ENCODE measurements at places on chromosomes 5 and 9.
A peak's percentile ranks its signal among the peaks of the same experiment; 100 is the strongest.

DNA sequence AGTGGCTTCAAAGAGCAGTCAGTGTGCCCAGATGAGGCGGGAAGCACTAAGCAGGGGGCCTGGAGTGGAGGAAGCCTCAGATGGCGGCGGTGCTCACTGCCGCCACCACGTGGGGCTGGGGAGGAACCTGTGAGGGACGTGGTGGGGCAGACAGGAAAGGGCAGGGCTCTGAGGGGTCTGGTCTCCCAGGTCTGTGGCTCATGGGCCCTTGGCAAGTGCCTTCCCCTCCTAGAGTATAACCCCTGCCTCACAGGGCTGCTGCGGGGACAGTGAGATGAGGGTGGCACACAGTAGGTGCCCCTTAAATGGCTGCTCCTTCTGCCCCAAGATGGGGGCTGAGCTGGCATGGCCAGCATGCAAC, 26.6 kb downstream of the NR5A1 start:
- DNase-seq, result no peak

- DNase-seq, result no peak
These were observed 50.2 kb upstream of the SAP30L start for GRCh38 chr5:154395407-154396106.

DNA sequence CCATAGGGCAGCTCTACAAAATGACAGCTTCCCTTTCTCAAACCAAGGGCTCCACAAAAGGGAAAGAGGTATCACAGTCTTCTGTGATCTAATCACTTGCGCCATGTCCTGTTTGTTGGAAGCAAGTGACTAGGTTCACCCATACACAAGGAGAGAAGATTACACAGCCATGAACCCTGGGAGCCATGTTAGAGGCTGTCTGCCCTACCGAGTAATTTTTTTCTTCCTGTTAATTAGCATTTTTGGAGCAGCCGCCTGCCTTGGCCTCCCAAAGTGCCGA, 33.2 kb upstream of the GOLPH3 start:
- DNase-seq, result no peak

DNA sequence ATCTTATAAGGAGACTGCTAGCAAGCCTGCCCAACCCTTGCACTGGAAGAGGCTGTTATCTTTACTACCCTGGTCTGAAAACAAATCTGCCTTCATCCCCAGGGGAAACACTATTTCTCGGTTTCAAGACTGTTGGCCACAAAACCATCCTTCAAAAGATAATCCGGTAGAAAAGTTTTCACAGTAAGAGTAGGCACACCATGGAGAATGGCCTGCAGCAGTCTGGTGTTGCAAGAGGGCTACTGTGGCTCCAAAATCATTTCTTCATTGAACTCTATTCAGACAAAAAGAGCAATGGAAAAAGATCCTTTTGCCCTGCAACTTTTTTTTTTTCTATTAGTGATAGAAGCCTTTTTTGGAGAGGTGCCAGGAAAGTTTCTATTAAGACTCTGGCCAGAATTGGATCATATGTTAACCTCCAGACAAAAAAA, 163.9 kb downstream of the ARHGEF28 start:
- DNase-seq, result no peak

GRCh38 chr5:82942083-82942881, 134.9 kb downstream of the TMEM167A start:
- DNase-seq, result no peak

DNA sequence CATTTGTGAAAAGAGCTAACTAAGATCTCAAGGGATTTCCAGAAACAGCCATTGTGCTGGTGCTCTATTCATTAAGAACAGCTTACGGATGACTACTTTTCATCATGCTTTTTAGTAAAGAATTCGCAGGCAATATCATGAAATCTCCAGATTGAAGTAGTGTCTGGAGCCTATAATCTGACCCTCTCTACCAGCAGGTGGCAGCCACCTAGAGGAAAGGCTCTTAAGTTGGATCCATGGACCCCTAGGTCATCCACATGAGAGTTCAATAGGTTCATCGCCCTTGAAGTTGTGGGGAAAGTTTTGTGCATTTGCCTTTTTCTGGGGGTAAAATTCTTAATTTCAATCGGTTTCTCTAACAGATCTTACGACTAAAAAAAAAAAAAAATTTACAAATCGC, 82.3 kb downstream of the SLC1A3 start:
- no peak for DNase-seq

- peak; percentile 89 for DNase-seq
These were observed at the start of gene CXXC5 for GRCh38 chr5:139648205-139649081. Gene CXXC5 (plus strand): TSS chr5:139648349. CDS start chr5:139680524, 32,175 bp downstream.

DNA sequence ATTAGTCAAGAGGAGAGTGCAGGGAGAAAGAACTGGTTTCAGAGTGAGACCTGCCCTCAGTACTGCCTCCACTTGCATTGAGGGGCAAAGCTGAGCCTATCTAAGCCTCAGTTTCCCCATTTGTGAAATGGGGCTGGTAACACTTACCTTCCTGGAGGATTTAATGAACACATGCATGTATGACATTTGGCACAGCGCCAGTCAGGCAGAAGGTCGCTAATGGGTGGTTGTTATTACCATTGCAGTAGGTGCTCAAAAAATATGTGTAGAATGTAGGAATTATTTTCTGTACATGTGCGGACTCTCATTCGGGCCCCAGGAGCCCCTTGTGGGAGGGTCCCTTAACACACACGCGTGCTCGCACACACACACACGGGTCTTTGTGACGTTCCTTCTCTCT, 10.9 kb downstream of the FAT2 start:
- no peak for DNase-seq

DNA sequence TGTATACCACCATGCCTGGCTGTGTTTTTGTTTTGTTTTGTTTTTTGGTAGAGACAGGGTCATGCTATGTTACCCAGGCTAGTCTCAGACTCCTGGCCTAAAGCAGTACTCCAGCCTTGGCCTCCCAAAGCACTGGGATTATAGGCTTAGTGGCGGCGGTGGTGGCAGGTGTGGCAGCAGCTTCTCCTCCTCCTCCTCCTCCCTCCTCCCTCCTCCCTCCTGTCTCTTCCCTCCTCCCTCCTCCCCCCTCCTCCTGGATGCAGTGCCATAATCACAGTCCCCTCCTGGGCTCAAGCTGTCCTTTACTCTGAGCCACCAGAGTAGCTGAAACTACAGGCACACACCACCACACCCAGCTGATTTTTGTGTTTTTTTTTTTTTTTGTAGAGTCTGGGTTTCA, 71.2 kb downstream of the UHRF2 start:
- no peak for DNase-seq

GRCh38 chr9:118809160-118809625, 560.0 kb downstream of the BRINP1 start:
- no peak for DNase-seq

GRCh38 chr9:94643741-94644140, 4.4 kb upstream of the FBP1 start:
- no peak for DNase-seq

DNA sequence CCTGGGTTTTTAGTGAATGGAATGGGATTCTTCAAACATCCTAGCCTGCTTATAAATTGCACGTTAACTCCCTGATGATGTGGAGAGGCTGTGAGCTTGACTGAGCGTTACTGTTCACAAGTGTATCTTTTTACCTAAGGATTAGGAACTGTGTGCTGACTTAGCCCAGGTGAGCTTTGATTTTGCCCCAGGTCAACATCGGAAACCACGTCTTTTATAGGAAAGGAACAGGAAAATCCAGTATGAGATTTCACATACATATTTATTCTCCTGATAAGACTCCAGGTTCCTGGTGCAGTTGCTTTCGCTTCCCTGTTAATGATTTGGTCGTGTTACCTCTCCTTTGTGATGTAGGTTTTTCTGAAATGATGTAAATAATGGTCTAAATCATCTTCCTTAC, 103.2 kb upstream of the BASP1 start:
- no peak for DNase-seq

DNA sequence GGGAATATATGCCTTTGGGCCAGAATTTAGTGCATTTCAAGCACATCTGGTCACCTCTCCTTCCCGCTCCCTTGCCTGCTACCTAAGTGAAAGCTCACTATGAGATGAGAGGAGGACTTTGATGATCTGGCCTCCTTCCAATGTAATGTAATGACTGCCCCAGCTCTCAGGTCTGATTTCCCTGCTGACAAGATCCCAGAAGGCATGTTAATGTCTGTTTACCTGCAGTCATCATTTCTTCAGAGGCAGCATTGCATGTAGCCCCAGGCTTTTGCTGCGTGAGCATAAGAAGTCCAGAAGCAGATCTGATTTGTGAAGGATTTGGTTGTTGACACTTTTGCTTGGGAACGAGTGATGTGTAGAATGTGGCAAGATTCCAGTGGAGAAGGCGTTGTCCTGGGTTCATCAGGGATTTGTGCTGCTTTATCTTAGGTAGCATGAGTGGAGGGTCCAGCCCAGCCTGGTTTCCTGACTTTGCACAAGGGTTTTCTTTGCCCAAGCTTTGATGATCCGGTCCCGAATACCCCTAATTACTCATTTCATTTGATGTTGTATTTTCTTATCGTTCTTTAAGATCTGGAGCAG, 192.7 kb downstream of the GOLPH3 start:
- no peak for DNase-seq

- DNase-seq, result no peak
These were observed 83.9 kb downstream of the LRRC70 start for GRCh38 chr5:62662521-62662920.

DNA sequence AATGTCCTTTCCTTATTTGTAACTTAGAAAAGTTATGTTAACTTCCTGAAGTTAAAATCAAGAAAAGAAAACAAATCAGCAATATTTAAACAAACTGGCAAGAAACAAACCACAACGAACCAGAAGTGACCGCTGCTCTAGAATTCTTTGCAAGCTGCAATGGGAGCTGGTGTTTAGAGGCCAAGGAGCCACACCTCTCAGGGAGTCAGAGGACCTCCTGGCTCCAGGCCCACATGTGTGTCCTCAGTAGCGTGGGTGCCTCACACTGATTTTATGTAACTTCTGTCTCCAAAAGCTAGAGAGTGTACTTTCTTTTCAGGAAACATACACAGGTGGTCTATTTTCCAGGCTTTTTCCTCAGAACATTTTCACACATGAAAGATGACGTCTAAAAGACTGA, 100.4 kb downstream of the IRX2 start:
- no peak for DNase-seq

- peak; percentile 38 for DNase-seq
These were observed 17.4 kb downstream of the ANKS6 start for GRCh38 chr9:98778711-98779530.

DNA sequence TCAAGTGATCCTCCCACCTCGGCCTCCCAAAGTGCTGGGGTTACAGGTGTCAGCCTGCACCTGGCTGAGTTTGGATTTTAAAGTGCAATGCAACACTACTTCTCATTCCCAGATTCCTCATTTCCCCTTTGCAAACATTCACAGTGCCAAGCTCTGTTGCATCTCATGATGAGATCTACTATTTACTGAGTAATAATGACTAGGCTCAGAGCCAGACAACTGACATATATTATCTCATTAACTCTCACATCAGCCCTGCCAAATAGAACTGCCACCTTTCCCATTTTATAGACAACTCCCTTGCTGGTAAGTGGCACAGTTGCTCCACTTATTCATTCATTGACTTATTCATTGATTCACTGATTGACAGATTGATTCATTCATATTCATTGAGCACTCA, 7.0 kb downstream of the PDE6A start:
- no peak for DNase-seq

DNA sequence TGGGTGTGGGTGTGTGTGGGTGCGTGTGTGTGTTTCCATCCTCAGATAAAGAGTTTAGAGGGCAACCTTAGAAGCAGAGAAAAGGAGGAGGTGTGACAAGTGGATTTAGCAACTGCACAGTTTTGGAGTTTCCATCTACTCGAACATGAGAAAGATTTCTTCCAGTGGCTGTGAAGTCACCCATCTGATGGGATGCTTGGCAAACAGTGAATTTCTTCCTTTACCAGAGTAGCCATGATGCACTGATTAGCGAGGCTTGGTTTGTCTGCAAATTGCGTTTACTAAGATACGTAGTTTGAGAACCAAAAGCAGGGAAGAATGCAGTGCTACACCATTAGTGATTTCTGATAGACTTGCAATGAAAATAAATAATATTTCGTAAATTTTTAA, 791 bp upstream of the STARD4 start:
- DNase-seq, result no peak

DNA sequence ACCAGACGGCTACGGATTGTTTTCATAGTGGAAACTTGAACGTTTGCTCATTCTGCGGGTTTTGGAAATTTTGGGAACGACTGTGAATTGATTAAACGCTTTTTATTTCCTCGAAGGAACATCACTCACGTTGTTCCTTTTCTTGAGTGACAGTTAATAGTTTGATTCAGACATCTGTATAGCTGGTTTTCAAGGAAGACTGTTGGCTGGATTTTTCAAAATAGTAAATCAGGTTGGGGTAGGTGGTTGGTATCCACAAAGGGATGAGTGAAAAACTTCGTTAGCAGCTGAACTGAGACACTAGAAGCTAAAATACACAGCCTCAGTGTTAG, 1.1 kb downstream of the TGFBR1 start:
- no peak for DNase-seq

DNA sequence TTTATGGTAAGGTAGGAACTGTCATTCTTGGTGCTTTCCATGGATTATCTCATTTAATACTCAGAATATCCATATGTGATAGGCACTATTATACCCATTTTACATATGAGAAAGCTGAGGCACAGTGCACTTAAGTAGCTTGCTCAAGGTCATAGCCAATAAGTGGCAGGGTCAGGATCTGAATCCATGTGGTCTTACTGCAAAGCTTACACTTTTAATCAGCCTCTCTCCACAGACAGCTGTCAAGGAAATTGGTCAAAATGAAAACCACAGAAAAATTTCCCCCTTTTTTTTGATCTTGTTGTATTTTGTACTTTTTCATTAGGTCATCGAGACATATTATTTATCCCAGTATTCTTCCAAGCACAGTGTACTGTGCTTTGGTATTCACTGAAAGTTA, 78.5 kb downstream of the ERCC6L2 start:
- DNase-seq, result no peak

- DNase-seq, result peak; percentile 9
These were observed 62.8 kb downstream of the CDC14B start for GRCh38 chr9:96556701-96557461.

DNA sequence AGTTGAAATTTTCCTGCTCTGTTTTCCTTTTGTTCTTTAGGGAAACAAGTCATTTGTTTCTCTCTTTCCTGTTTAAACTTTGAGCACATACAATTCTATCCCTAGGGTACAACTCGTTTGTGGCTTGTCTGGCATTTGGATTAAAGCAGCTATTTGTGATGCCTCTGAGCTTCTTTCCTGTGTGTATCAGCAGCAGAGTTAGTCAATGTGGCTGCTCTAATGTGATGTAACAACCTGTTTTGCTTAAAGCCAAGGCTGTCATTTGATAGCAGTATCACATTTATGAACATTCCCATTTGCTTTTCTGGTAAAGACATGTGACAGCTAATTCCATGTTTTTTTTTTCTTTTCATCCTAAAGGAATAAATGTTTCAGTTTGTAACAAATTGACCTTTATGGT, 314.3 kb upstream of the CHD1 start:
- DNase-seq, result no peak

GRCh38 chr5:169763376-169764017, 126.4 kb downstream of the DOCK2 start:
- DNase-seq, result peak; percentile 65

DNA sequence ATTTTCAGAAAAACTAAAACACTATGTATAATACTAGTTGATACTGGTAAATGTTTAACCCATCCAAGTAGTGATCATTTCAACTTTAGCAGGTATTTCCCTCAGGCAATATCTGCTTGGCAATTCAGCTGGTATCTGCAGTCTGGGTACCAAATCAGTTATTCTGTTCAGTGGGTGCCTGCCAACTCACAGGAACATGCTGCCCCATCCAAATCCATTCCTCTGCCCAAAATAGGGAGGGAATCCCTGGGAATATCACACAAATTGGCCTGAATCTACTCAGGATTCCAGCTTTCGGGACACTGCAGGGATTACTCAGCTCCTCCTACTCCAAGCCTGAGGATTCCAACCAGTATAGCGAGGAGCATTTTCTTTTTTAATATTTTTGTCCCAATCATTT, 61.7 kb upstream of the PDE4D start:
- DNase-seq, result no peak

Measured in retina (tissue), 1 donor.